ENCODE measurements at places on chromosomes 2 and 18. TPM values are rescaled to one million over a fixed set of nuclear protein-coding genes. Genes with fewer than 3 reads are reported as not detected.
A peak's percentile ranks its signal among the peaks of the same experiment; 100 is the strongest.

DNA sequence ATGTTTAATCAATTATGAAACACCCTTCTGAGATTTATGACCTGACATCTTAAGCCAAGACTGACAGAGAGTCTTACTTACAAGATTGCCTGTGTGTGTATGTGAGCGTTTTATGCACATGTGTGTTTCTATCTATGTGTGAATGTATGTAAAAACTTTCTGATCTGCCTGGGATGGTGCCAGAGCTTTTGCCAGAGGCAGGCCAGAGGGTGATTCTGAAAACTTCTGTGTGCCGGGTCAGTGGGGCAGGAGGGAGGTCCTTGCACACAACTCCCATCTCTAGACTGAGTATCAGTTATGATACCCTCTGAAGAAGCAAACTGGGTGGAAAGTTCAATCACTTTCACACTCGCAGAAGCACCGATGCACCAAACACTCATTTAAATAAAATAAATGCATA, 335.0 kb upstream of the NT5C1B start:
- no peak for DNase-seq

DNA sequence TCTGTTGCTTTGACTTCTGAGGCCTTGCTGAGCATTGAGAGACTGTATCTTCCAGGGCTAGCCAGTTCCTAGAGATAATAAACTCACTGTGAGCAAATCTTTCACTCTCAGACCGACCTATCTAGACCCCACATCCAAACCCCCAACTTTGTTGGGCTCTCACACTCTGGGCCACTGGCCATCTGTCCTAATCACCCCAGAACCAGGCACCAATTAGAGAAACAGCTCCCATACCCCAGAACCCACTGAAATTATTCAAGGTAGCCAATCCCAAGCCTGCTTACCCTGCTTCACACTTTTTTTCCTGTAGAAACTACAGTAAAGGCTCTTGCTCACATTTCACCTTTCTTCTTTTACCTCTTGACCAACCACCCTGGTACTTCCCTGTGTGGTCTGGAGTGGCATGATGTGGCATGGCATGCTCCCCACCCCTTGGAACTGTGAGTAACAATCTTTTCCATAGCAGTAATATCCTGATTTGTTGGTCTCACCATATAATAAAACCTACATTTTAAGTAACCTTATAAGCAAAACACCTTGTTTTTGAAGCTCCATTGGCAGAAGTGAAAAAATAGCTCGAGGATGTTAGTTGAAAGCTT, 55.2 kb downstream of the ANKRD12 start:
- DNase-seq = no peak

DNA sequence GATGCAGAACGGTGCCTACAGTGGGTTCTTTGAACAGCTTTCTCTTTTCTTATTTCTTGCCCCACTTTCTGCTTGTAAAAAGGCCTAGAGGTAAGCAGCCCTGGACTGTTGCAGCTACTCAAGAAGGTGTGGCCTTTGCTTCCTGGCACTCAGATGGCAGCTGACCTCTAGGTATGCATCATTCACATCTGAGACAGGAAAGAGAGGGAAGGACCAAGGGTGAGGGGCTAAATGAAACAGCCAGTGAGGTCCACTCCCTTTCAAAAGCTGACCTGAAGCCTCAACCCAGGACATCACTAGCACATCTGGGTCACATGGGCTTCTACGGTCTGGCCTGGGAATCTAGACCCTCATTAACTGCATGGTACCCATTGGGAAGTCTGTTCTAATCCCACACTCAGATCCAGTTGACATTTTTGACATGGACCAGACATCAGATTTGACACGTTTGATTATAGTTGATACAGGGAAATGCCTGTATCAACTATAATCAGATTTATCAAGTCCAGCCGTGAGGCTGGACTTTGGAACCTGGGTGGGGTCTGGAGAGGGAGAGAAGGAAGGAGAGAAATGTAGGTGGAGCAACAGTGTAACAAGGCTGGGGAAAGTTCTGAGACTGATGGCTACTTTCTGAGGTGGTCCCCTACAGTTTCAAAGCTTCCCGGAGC, 60.2 kb downstream of the E2F6 start:
- no peak for DNase-seq

- no peak for DNase-seq
Observed at GRCh38 chr2:200430017-200430416, 79.9 kb downstream of the KCTD18 start.

- no peak for DNase-seq
Observed at GRCh38 chr2:34005901-34006300, 406.8 kb upstream of the FAM98A start.

GRCh38 chr2:232085164-232085563, 123.7 kb downstream of the DIS3L2 start:
- DNase-seq = no peak

DNA sequence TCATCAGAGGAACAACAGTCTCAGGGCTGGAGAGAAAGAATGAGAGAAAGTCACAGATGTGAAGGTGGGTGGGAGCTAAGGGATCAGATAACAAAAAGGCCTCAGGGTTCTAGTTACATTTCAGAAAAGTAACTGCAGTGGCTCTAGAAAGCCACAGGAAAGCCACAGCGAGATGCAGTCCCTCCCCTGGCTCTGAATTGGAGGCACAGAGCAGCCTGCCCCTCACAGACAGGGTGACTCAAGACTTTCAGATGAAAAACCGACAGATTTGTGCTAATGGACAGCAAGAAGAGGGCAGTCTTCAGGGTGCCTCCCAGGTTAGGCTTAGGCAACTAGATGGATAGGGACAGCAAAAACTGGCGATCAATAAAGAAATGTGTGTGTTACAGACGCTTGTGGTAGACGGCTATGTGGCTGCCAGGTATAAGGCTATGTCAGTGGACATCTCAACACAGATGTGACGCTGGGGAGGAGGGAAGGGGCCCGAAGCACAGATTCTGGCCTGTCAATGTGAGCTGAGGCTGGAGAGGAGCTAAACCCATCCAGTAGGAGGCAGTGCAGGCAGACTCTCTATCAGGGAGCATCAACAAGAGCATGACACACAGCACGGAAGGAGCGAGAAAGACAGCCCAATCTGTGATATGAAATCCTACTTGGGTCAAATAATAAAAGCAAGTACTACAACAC, 26.2 kb downstream of the UNC50 start:
- no peak for DNase-seq

GRCh38 chr2:19251554-19251953, 106.9 kb downstream of the OSR1 start:
- no peak for DNase-seq

DNA sequence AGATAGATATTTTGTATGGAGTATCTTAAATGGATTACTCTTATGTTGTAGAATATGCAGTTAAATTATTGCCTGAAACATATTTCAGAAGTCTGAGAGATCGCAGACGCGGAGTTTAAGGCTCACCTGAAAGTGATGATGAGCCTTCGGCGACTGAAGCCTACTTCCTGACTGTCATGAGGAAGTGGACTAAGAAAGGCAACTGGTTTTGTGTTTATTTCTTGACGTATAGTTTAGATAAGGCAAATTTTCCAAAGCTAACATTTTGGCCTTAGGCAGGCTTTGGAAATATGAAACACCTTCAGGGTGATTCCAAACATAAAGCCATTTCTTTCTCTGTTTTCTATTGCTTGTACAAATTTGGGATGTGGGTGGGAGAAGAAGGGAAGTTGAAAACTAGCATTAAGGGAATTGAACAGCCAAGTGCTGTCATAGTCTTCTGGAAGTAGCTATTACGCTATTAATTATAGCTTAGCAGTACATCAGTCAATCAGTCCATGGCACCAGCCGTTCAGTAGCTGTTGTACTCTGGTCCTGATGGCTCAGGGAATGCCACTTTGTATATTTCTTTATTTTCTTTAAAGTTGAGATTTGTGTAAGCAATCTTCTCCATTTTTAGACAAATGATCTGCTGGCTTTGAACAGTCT, 1.5 kb downstream of the GRHL1 start:
- DNase-seq = no peak

DNA sequence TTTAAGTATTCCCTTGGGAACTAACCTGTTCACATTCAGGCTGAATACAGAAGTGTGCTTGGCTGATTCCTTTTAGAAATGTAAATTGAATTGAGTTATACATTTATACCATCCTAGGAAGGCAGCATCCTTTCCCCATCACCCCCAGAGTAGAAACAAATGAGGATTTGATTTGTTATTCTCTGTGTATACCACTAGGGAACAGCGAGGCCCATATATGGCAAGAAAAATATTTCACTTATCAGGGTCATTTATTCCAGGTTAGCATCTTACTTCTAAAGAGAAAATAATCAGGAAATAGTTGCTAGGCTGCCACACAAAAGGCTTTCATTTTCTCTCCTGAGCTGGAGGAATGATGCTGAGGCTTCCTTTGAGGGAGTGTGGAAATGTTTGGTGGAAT, 516.9 kb downstream of the PIK3C3 start:
- DNase-seq = no peak

- no peak for DNase-seq
Observed at GRCh38 chr18:48418539-48419276, 9.5 kb upstream of the ZBTB7C start.

- DNase-seq = no peak
Observed at GRCh38 chr2:10140841-10141610, 18.5 kb downstream of the RRM2 start.

- DNase-seq = no peak
Observed at GRCh38 chr18:62772860-62773584, 57.7 kb downstream of the PHLPP1 start.

DNA sequence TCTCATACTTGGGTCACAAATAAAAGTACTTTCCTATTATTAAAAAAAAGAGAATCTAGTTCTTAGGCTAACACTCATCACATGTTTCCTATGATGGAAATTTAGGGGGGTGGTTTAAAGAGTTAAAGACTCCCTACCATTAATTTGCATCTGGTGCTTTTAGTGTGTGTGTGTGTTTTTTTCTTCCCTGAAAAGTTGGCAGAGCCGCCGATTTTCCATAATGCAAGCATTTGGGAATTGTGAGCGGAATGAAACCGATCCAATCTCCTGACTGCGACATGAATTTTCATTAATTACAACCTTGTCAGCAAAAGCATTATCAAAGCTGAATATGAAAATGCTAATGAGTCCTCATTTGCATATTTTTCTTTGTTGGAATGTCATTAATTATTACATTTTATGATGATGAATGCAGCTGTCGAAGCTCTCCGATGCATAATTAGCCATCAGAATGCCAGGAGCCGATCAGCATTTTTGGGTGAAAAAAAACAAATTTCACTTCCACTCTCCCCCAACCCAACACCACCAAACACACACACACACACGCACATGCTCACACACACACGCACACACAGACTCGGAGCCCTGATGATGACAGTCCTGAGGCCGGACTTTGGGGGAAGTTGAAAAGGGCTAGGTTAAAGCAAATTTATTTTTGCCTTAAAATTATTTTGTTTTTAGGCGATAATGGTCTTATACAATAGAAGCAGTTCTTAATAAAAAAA, 165.4 kb downstream of the TCF4 start:
- no peak for DNase-seq

- DNase-seq = no peak
Observed at GRCh38 chr18:9775178-9775577, 67.1 kb downstream of the RAB31 start.

GRCh38 chr2:101200676-101201075, 49.5 kb upstream of the TBC1D8 start:
- peak; percentile 26 for DNase-seq

DNA sequence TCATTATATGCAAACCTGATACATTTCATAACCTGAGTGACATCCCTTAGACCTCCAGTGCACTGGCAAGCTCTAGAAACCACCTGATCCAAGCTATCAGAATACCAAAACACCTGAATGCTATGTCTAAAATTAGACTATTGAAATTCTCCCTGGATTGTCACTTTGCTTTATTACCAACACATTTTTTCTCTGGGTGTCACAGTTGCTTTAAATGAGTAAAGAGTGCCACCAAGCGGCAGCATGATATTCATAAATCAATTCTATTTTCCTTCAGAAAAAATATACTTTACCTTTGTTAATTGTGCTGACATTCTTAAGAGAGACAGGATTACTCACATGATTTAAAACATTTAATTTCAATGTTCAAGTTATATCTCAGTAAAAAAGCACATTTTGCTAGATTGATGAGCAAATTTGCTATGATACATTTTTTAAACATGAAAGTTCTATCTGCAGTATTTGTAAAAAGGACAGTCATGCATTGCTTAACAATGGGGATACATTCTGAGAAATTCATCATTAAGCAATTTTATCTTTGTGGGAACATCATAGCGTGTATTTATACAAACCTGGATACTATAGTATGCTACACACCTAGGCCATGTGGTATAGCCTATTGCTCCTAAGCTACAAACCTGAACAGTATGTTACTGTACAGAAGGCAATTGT, 338.4 kb upstream of the SLC39A10 start:
- DNase-seq = peak; percentile 55

- no peak for DNase-seq
Observed at GRCh38 chr2:86068136-86068588, 37.5 kb downstream of the POLR1A start.

DNA sequence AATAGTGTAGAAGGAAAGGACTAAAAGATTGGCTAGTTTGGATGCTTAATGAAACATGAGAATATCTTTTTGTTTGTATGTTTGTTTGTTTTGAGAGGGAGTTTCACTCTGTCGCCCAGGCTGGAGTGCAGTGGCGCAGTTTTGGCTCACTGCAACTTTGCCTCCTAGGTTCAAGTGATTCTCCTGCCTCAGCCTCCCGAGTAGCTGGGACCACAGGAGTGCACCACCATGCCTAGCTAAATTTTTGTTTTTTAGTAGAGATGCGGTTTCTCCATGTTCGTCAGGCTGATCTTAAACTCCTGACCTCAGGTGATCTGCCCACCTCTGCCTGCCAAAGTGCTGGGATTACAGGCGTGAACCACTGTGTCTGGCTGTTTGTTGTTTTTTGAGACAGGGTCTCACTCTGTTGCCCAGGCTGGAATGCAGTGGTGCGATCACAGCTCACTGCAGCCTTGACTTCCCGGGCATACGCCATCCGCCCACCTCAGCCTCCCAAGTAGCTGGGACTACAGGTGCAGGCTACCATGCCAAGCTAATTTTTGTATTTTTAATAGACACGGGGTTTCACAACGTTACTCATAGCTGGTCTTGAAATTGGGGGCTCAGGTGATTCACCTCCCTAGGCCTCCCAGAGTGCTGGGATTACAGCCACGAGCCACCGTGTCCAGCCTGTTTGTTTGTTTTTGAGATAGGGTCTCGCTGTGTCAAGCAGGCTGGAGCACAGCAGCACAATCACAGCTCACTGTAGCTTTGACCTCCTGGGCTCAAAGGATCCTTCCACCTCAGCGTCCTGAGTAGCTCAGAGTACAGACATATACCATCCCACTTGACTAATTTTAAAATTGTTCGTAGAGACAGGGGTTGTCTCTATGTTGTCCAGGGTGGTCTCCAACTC, 209.2 kb downstream of the MYCN start:
- DNase-seq = no peak

GRCh38 chr2:46554397-46554796, 75.0 kb downstream of the TMEM247 start:
- no peak for DNase-seq

GRCh38 chr2:42076357-42077225, 28.8 kb downstream of the PKDCC start:
- DNase-seq = no peak

The CAPN13 gene
- total RNA-seq = not detected

The C18orf54 gene
- total RNA-seq = 4.8 TPM

The ITGA4 gene
- total RNA-seq = 0.07 TPM

The APCDD1 gene
- not detected for total RNA-seq

The CCBE1 gene
- not detected for total RNA-seq

The SH2D6 gene
- 0.45 TPM for total RNA-seq

The FSHR gene
- not detected for total RNA-seq

The MTLN gene
- total RNA-seq = 90.7 TPM
